ENCODE measurements at places on chromosomes 16 and 17.

GRCh38 chr16:88451586-88452481 lies 1.2 kb upstream of the ZFPM1 start:
- DNase-seq = no peak

DNA sequence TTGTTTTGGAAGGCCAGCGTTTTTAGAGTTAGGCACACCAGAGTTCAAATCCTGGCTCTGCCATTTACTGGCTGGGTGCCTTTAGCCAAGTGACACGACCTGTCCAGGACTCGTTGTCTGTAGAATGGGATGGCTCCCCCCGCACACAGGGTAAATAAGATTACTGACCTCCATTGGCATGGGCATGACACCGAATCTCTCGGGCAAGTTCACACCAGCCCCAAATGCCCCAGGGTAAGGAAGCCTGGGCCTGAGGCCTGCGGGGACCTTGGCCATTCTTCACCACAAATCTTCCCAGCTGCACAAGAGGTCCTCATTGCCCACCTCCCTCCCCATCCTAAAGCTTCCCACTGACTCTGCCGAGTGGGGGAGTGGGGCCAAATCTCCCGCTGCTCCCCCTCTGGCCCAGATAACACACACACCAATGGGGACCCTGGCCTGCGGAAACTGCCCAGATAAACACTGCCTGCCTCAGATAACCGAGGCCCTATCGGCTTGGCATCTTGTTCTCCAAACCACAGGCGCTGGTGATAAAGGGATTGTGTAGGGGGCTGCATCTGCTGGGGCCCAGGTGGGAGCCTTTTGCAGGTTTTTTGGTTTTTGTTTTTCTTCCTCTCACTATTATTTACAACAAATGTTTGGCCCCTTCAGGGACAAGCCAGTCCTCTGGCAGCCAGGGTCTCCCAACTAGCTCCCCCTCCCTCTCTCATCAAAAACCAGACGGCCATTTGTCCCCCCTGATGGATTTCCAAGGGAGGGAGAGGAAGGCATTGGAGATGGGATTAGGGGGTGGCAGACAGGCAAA lies 75.0 kb upstream of the LHX1 start:
- DNase-seq = no peak

DNA sequence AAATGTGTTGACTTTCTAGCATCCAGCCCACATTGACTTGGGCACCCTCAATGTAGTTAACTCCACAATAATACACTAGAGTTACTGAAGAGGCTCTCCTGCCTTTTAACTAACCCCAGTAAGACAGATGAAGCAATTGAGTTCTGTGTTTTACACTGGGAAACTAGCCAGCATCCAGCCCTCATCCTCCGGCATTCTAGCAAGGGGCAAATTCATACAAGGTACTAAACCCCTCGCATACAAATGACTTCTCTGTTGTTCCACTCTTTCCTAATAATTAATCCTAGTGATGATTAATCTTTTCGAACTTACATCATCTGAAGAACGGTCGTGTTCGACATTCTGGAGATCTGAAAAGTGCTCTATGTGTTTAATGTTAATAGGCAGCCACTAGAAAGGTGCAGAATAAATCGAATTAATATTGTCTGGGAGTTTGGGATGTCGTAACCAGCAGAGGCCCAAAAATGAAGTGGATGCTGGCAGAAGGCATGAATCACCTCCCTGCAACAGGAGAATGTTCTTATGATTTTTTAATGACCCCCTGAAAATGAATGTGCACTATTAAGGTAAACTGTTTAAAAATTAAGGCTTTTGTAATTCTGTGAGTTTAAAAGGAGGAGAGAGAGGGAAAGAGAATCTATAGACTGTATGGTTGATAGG lies 249.4 kb downstream of the SNX29 start:
- DNase-seq = no peak

DNA sequence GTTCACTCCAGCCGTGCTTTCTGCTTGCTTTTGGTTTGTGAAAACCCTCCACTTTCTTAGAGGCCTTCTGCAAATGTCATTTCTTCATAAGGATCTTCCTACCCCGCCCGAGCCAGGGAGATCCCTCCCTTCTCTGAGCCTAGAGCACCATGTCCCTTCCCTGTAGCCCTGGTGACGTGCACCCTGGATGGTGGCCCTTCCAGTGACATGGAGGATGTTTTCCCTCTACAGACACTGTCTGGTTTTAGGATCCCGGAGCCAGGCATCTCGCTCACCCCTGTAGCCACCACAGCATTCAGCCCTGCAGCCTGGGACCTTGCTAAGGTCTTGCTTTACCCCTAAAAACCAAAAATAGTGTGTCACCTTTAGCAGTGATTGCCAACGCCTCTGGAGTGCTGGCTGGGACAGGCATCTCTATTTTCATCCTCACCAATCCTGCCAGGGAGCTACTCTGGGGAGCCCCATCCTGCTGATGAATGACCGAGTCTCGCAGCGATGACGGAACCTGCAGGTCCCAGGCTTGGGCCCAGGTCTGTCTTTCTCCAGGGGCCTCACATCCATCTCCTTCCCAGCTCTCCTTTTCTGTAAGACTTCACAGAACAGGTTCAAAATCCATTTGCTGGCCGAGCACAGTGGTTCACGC lies 394.1 kb upstream of the TNRC6C start:
- no peak for DNase-seq

- no peak for DNase-seq
Observed at GRCh38 chr17:57675427-57676387, 69.4 kb downstream of the CCDC182 start.

DNA sequence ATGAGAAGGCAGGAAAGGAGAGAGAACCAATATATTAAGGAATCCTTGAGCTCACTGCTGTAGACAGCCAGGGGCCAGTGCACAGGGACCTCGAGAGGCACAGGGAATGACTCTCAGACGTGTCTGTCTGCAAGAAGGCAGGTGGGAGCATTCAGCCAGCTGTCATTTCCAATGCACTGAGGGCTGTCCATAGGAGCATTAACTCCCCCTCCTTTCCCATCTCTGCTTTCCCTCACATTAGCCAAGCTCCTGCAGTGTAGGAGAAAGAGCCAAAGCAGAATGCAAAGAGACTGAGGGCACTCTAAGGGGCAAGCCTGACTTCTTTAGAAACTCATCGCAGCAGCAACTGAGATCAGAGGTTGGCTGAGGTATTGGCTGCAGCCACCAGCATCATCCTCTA lies 218.3 kb downstream of the CDH13 start:
- DNase-seq = no peak

- DNase-seq = no peak
Observed at GRCh38 chr17:17833658-17834357, 3.0 kb downstream of the SREBF1 start.
